ENCODE measurements at places on chromosomes 4 and X.

DNA sequence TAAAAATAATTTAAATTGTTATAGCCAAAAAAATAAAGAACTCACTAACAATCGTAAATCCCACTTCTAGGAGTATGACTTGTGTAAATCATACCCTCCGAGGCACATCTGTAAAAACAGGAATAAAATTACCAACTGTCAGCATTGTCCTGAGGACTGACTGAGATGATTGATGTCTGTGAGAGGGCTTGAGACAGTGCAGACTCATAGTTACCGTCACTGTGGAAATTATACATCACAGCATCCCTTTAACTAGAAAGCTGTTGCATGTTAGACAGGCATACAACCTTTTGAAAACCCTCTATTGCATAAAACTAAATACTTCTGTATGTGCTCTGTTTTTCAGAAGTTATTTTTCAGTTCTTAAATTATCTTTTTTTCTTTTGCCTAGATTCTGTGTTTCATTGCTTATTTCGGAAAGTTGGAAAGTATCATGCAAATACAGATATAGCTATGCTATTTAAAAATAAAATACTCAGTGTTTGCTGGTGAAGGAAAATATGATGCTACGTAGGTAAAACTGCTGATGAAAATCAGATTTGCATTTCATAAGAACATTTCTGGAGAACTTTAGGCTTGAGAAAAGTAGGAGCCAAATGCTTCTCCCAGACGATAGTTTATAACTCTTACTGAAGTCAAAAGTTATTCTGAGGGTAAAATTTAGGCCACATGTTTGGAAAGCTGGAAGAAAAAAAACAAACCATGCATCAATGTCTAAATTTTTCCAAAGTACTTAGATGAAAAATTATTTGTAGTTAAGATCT lies 13.6 kb upstream of the RBPJ start:
- DNase-seq: no peak

- no peak for DNase-seq
Observed at GRCh38 chr4:59704616-59705015, 1495.5 kb upstream of the ADGRL3 start.

- DNase-seq: no peak
Observed at GRCh38 chrX:103726477-103726876, 15.8 kb downstream of the TMEM31 start.

GRCh38 chr4:153771046-153771445 lies 11.2 kb upstream of the RNF175 start:
- DNase-seq: no peak

DNA sequence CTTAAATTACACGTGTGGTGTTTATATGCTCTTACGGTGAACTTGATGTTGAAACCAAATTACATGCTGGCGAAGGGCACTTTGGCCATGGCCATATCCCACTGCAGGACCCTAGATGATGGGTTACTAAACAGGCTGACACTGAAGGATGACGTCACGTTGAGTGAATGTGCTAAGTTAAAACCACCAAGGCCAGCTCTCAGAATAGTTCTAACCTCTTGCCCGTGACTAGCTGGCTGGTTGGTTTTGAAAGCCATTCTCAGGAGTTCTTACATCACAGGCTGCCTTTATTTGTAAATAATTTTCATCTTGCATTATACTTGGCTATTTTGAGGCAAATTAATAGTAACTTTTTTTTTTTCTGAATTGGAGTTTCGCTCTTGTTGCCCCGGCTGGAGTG lies 41.3 kb upstream of the PHEX start:
- DNase-seq: no peak

- DNase-seq: no peak
Observed at GRCh38 chr4:107643021-107643420, 77.0 kb downstream of the PAPSS1 start.

DNA sequence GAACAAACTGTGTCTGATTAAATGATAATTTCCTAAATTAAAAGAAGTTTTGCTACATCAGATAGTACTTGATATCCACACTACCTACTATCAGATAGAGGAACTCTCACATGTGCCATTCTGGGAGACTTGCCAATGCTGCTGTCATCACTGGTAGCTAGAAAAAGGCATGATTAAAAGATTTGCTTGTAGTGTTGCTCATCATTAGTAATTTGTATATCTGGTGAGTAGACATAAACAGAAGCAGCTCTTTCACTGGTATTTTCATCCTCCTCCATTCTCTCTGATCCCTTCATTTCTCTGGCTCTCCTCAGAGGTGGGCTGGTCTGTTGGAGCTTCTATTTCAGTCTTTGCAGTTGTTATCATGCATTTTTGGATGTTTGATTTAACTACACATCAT lies 56.0 kb downstream of the SPRY1 start:
- DNase-seq: no peak

DNA sequence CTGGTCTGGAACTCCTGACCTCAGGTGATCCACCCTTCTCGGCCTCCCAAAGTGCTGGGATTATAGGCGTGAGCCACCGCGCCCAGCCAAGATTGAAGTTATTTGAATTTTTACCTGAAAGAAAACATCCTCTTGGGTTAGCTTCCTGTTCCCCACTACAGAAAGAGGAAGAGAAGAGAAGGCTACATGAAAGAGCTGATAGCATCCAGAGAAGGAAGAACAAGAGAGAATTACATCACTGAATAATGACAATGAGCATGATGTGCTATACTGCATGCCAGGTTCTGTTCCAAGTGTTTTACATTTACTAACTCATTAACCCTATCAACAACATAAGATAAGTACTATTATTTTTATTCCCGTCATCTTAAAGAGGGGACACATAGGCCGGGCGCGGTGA lies 11.5 kb upstream of the TBC1D1 start:
- DNase-seq: no peak

DNA sequence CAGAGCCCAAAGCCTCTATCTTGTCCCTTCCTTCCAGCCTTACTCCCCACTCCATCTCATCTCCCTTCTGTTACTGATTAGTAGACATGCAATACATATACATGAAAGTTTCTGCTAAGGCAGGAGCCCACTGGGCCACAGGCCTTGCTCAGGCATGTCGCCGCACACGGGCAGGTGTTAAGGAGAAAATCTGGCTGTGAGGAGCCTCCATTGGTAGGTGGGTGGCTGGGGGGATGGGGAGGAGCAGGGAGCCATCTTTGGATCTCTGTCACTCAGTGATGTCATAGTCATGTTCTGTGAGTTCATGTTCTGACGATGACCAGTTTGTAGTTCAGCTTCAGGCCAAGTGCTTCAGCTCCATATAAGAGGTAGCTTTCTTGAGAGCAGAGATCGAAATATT lies 2.9 kb upstream of the HMGB3 start:
- no peak for DNase-seq

GRCh38 chr4:15914736-15915135 lies 23.8 kb downstream of the FGFBP1 start:
- no peak for DNase-seq

DNA sequence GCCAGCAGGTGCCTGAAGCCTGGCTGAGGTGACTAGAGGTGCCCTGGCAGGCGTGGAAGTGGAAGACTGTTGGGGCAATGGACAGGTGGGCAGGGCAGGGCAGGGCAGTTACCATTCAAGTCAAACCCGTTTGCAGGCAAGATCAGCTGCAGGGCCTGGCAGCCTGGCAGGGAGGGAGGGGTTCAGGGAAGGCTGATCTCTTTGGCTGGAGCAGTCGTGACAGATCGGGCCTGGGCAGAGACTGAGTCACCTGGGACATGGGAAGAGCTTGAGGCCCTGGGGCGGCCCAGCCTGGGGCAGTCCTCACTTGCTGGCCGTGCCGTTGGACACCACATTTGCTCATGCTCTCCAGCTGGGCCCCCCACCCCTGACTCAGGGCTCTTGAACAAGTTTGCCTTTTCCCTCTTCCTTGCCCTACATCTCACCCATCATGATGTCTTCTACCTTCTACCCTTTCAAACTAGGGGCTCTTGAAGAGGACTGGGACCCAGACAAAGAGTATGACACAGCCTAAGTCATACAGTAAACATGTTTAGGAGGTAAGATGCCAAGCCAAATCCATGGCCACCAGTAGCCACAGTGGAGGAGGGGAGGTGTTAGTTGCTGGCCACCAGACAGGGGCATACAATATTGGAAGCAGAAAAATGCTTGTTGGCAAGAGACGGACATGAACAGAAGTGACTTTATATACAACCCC lies 2.0 kb upstream of the ZNF185 start:
- no peak for DNase-seq

DNA sequence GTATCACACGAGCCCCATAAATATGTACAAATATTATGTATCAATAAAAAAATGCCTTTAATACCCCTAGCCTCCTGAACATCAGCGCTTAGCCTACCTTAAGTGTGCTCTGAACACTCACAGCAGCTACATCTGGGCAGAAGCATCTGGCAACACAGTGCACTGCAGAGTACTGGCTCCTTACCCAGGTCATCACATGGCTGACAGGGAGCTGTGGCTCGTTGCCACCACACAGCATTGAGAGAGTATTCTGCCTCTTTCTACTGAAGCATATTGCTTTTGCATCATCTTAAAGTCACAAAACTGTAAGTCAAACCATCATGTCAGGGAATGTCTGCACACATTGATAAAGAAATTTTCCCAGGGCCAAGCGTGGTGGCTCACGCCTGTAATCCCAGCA lies 55.2 kb downstream of the TRIML1 start:
- no peak for DNase-seq

- DNase-seq: no peak
Observed at GRCh38 chr4:67019686-67020437, 525.4 kb downstream of the CENPC start.

DNA sequence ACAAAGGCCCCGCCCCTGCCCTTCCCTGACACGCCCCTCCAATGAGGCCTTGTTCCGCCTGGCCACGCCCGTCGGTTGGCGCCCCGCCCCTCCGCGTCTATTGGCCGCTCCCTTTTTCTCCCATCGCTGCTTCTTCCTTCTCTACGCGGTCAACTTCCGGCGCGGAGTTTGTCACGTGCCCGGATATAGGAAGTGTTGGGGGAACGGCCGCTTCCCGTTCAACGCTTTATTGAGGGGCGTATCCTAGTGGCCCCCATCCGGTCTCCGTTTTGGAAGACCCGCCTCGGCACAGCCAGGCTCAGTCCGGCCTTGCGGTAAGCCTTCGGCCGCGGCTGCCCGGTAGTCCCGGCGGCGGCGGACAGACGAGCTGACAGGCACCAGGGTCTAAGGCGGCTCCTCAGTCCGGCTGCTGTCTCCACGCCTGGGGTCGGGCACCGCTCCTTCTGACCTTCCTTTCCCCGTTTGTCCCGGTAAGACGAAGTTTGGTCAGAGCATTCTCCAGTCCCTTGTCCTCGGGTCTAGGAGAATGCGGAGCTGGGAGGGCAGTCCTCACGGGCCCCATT lies at the start of gene EXOC1:
Gene EXOC1 (plus strand): TSS at position 165 of the 563 bp plus-strand sequence. CDS start 4,676 bp downstream, outside the sequence.
- DNase-seq: peak; percentile 98

GRCh38 chr4:184475096-184475461 lies 729 bp upstream of the IRF2 start:
- DNase-seq: peak; percentile 60

DNA sequence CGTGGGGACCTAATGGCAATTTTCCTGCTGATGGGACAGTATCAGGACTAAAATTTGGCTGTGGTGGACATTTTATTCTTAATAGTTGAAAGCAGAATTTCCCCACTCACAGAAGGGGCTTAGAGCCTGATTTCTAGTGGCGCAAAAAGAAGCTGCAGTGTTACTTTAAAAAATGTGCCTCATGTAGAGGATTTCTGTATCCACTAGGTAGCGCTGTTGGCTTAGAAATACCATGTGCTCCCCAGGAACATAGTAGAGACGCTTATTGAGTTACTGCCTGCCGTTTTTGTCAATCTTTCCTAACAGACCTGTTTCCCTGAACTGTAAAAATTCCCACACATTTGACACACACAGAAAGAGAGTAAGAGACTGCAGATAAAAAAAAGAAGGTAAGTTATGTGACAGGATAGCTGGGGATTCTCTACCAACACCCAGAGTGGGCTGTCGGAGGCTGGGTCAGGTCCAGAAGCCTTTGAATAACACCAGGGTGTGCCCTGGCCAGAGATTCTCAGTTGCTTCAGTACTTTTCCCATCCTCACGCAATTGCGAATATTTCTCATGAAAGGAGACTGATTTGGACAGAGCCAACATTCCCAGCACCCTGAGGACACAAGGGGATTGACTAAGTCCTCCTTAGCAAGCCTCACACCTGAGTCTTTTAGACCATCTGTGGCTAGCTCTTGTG lies 88.4 kb downstream of the ZXDA start:
- DNase-seq: peak; percentile 48

DNA sequence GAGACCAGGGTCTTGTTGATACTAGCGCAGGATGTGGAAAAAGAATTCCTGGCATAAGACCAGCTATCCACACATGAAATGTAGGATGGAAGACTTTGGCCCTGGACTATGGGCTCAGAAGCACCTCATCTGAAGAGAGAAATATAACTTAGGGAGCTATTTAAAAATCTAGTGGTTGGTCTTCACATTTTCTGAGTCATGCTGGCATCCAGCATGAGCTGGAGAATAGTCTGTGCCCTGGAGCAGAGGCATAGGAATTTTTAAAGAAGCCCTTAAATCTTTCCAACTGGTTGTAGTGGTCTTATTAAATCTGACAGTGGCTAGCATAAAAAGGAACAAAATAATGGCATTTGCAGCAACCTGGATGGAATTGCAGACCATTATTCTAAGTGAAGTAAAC lies 86.3 kb downstream of the SMARCA5 start:
- DNase-seq: no peak

GRCh38 chr4:100086766-100087431 lies 103.4 kb downstream of the DDIT4L start:
- DNase-seq: no peak

DNA sequence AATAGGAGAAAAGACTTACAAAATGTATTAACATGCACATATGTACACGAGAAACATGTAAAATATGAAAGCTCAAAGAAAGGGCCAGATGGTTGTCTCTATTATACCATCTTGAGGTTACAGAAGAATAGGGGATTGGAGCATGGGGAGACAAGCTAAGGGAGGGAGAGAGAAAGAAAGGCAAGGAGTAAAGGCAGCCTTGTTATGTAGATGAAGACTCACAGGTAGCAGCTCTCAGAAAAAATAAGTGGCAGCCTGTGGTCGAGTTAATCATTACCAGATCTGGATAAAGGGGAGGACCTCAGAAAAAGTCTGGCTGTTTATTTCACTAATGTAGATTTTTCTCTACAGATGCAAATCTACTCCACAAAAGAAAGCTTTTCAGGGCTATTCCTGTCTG lies 26.6 kb upstream of the PPP1R2C start:
- DNase-seq: no peak

DNA sequence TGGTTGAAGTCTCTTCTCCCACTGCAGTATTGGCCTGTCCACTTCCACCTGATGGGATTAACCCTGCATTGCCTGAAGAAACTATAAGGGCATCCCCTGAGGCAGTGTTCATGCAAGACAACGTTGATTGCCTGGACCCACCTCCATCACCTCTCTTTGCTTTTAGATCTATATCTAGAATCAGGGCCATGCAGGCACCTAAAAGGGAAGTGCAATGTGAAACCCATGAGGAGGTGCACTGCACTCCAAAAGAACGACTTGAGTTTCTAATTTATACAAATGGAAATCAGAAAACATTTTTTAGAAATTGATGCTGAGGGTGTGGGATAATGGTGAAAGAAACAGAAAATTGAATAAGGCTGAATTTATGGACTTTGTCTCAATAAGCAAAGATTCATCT lies 694.4 kb downstream of the TRAM1L1 start:
- no peak for DNase-seq

GRCh38 chr4:108018040-108018883 lies 28.6 kb downstream of the HADH start:
- DNase-seq: peak; percentile 90

GRCh38 chr4:37737466-37737865 lies 51.3 kb upstream of the RELL1 start:
- no peak for DNase-seq

GRCh38 chr4:186560647-186561046 lies 5.3 kb upstream of the MTNR1A start:
- DNase-seq: no peak

All from activated CD4-positive, alpha-beta T cell treated with anti-CD3 and anti-CD28 coated beads, Interleukin-2, amount 10 ng/mL, durations not matched to agents 7 days and 5 days (primary cell).